A549 treated with dexamethasone at 1 μM for 4 hours (cell line): ENCODE measurements at places on chromosomes 4 and X. TPM values are rescaled to one million over a fixed set of nuclear protein-coding genes. Genes with fewer than 3 reads are reported as not detected.

TLR2 gene
- 0.46 to 0.99 TPM (median 0.85 TPM) in 5 replicates for total RNA-seq

XAGE5 gene
- not detected in 5 replicates for total RNA-seq

ADGRG2 gene
- total RNA-seq = 8.7 to 14.3 TPM (median 12.7 TPM) in 5 replicates

AREG gene
- 23.1 to 24.2 TPM (median 23.8 TPM) in 5 replicates for total RNA-seq

IL1RAPL2 gene
- not detected in 5 replicates for total RNA-seq

ART3 gene
- not detected in 5 replicates for total RNA-seq

HTR2C gene
- total RNA-seq = not detected in 5 replicates

IBSP gene
- total RNA-seq = not detected in 5 replicates

KLF8 gene
- total RNA-seq = 0.02 to 0.04 TPM (median 0.03 TPM) in 3 of 5 replicates, not detected in the others

HMGN5 gene
- total RNA-seq = 2.1 to 3.2 TPM (median 2.7 TPM) in 5 replicates

ADH1B gene
- total RNA-seq = not detected in 5 replicates

VGLL1 gene
- not detected in 5 replicates for total RNA-seq

TEX11 gene
- not detected in 5 replicates for total RNA-seq

MAGEC2 gene
- not detected in 5 replicates for total RNA-seq

TEX13B gene
- 0.08 TPM in 1 of 5 replicates, not detected in the others for total RNA-seq

F8A2 gene
- not detected in 5 replicates for total RNA-seq

DCX gene
- not detected in 5 replicates for total RNA-seq

GLRA2 gene
- not detected in 5 replicates for total RNA-seq

HPRT1 gene
- total RNA-seq = 103 to 133 TPM (median 109 TPM) in 5 replicates

CYTL1 gene
- not detected in 5 replicates for total RNA-seq

EPHA5 gene
- total RNA-seq = 0.14 to 0.40 TPM (median 0.36 TPM) in 5 replicates

ZNF674 gene
- total RNA-seq = 2.6 to 3.0 TPM (median 2.8 TPM) in 5 replicates

CT45A2 gene
- total RNA-seq = not detected in 5 replicates

P2RY8 gene
- 0.05 to 0.13 TPM (median 0.05 TPM) in 3 of 5 replicates, not detected in the others for total RNA-seq

SORCS2 gene
- total RNA-seq = 3.8 to 5.8 TPM (median 5.0 TPM) in 5 replicates

ARHGAP10 gene
- 14.0 to 15.9 TPM (median 15.3 TPM) in 5 replicates for total RNA-seq

LIMCH1 gene
- 43.2 to 62.2 TPM (median 55.2 TPM) in 5 replicates for total RNA-seq

CHRDL1 gene
- 0.05 TPM in 2 of 5 replicates, not detected in the others for total RNA-seq
